ENCODE measurements at places on chromosomes 5 and 9.

- no peak for DNase-seq
Observed at GRCh38 chr5:118778941-118779340, 209.4 kb downstream of the DTWD2 start.

- no peak for DNase-seq
Observed at GRCh38 chr9:92645041-92645440, 24.9 kb downstream of the IPPK start.

GRCh38 chr9:82882138-82882537 is 180.8 kb downstream of the RASEF start:
- DNase-seq = no peak

GRCh38 chr5:91521334-91521733 is 138.2 kb upstream of the ARRDC3 start:
- DNase-seq = no peak

- no peak for DNase-seq
Observed at GRCh38 chr5:98783051-98783649, 9.7 kb downstream of the RGMB start.

GRCh38 chr9:88280816-88281382 is 107.3 kb upstream of the SPIN1 start:
- DNase-seq = no peak

DNA sequence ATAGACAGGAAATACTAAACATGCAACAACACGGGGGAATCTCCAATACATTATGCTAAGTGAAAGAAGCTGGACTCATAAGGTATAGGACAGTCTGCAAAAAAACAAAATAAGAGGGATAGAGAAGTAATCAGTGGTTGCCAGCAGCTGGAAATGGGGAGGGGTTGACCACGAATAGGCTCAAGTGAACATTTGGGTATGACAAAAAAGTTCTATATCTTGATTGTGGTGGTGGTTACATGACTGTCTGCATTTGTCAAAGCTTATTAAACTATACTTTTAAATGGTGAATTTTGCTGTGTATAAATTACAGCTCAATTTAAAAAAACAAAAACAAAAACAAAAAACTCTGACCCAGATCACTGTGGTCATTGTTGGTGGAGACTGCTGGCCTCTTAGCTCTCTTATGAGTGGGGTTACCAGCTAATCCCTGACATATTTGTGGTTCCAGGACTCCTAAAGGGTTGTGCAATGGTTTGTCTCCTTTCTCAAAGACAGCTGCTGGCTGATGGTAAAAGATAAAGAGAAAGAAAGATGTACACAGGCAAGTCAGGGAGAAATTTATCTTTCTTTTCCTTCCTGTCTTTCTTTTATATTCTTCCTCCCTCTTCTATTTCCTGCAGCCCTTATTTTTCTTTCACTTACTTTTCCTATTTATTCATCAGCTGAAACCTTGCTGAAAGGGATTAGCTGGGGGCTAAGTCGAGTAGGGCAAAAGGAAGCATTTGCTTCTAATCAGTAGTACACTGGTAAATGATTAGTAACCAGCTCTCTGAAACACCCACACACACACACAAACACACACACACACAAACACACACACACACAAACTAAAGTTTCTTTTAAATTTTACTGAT is 42.6 kb upstream of the APC start:
- DNase-seq = no peak
